Endothelial cell of coronary artery (primary cell): ENCODE measurements at places on chromosomes 12 and 14. TPM values are rescaled to one million over a fixed set of nuclear protein-coding genes. Genes with fewer than 3 reads are reported as not detected.

The GNB3 gene
- 1.3 and 1.5 TPM in 2 replicates for total RNA-seq

The SIX1 gene
- total RNA-seq = 0.27 and 0.28 TPM in 2 replicates

The SLC25A3 gene
- total RNA-seq = 597 and 629 TPM in 2 replicates

The AMDHD1 gene
- total RNA-seq = 0.09 TPM in 1 of 2 replicates, not detected in the other

The MYO1H gene
- total RNA-seq = not detected in 2 replicates

The PRR4 gene
- 0.18 and 0.66 TPM in 2 replicates for total RNA-seq

The PARPBP gene
- total RNA-seq = 8.9 and 15.3 TPM in 2 replicates

The GPR162 gene
- 6.4 and 10.2 TPM in 2 replicates for total RNA-seq

The HPD gene
- total RNA-seq = not detected in 2 replicates

The DNAJC22 gene
- total RNA-seq = 0.27 and 2.0 TPM in 2 replicates

The KLRC4 gene
- not detected in 2 replicates for total RNA-seq
